ENCODE measurements at places on chromosomes 4 and X.

DNA sequence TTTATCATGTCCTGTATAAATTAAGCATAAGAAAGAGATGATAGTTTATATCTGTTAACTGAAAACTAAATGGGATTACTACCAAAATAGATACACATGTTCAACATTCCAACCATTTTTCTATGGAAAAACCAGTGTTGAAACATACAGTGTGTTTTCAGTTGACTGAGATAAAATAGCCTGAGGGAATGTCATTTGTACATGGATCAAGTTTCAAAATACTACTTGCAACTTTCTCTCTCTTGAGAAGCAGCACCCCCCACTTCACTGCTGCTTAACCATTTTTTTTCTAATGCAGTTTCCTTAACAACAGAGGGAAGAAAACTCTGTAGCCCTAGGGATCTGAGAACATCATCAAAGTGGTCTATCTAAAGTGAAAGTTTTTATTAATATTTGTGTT is 70.8 kb downstream of the NPNT start:
- no peak for DNase-seq

DNA sequence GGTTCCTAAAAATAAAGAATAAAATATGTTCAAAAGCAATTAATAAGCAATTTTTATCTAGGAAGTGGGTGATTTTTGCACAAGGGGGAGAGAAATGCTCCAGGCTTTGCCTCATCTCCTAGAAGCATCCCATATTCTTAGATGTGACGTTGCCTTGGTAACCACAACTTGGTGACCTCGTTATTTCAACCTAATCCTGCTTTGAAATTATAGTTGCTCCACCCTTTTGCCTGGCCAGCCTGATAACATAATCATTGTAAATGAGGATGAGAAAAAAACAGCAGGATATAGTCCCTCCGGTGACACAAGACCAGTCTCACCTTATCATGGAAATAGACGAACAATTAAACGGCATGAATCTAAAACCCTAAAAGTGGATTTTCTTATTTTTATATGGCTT is 194.4 kb downstream of the QDPR start:
- DNase-seq = no peak

DNA sequence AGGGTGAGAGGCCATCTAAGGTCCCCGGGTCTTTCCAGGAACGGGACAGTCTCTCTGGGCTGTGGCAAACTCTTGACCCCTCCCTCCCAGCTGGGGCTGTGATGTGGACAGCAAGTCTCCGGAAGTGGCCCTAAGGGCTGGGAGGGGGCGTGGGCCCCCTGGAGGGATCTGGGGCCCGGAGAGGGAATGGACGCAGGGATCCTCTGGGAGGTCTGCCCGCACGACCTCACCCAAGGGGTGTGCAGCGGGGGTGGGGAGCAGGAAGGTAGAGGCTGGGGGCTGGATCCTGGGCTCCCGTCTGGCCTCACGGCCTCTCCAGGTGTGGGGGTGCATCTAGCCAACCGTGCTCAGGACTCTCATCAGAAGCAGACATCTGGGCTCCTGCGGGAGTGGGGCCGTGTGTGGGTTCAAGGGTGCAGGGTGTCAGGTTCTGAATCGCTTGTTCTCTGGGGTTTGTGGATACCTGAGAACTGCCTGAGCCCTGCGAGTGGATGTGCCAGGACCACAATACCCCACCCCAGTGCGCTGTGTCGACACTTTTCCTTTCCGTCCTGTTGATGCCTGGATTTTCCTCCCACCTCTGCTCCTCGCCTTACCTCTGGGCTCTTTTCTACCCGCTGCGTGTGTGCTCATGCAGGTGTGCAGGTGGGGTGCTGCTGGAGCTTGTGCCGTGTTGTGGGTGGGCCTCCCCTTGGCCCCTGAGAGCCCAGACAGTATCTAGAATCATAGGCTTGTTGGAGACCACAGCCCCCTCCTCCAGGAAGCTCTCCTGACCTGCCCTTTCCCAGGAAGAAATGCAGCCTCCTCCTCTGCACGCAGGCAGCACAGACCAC is 915 bp downstream of the CPZ start:
- no peak for DNase-seq

GRCh38 chr4:133938061-133938460 is 263.5 kb downstream of the PABPC4L start:
- no peak for DNase-seq
